ENCODE measurements at places on chromosomes 2 and 18. TPM values are rescaled to one million over a fixed set of nuclear protein-coding genes. Genes with fewer than 3 reads are reported as not detected.

DNA sequence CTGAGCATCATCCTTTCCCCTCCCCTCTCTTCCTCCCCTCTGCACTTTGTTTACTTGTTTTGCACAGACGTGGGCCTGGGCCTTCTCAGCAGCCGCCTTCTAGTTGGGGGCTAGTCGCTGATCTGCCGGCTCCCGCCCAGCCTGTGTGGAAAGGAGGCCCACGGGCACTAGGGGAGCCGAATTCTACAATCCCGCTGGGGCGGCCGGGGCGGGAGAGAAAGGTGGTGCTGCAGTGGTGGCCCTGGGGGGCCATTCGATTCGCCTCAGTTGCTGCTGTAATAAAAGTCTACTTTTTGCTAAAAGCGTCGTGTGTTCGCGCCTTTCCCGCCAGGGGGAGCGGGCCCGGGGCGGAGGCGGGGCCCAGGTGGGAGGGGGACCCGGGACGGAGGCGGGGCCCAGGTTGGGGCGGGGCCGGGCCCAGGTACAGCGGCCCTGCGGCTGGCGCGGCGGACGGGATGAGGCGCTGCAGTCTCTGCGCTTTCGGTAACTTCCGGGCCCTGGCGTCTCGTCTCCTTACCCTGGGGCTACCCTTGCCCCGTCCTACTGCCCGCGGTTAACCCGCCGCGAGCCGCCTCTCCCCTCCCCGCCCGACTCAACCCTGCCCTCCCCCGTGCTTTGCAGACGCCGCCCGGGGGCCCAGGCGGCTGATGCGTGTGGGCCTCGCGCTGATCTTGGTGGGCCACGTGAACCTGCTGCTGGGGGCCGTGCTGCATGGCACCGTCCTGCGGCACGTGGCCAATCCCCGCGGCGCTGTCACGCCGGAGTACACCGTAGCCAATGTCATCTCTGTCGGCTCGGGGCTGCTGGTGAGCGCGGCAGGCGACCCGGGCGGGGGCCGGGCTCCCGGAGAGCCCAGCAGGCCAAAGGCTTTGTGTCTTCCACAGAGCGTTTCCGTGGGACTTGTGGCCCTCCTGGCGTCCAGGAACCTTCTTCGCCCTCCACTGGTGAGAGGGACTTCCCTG is at the start of gene KRTCAP3:
Gene KRTCAP3 (plus strand): TSS at position 424 of the 962 bp plus-strand sequence. CDS start 32 bp downstream, at position 456.
- DNase-seq, result peak; percentile 37

The SLC16A14 gene
- 4.0 TPM for total RNA-seq

The UPP2 gene
- not detected for total RNA-seq

GRCh38 chr2:23221236-23221635 is 163.7 kb upstream of the KLHL29 start:
- DNase-seq, result no peak

DNA sequence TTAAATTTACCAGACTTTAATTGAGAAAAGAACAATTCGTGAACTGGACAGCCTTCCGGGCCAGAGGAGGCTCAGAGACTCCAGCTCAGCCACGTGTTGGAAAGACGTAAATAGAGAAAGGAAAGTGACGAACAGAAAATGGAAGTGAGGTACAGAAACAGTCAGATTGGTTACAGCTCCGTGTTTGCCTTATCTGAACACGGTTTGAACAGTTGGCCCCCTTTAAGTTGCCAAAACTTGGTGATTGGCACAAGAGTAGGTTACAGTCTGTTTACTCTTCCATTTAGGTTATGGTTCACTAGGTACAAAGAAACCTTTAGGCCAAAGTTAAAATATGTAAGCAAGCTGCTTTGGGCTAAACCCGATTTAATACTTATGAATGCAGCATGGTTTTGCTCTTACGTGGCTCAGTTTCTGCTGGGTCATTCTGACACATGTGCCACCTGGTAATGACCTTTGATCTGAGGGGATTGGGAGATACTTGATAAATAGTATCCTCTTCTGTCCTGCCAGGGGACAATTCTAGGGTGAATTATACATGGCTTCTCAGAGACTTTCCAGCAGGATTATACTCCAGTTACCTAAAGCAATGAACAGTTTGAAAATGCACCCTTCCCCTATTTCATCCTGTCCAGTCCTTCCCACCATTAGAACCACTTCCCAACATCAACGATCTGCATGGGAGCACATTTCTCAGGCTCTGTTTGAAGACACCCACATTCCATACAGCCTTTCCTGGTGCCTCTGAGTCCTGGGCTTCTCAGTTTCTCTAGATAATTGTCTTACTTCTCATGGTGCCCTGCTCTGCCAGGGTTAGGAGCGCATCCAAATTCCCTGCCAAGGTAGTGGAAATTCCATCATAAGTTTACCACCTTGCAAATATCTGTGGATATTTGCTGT is 65.1 kb upstream of the TGIF1 start:
- DNase-seq, result no peak

DNA sequence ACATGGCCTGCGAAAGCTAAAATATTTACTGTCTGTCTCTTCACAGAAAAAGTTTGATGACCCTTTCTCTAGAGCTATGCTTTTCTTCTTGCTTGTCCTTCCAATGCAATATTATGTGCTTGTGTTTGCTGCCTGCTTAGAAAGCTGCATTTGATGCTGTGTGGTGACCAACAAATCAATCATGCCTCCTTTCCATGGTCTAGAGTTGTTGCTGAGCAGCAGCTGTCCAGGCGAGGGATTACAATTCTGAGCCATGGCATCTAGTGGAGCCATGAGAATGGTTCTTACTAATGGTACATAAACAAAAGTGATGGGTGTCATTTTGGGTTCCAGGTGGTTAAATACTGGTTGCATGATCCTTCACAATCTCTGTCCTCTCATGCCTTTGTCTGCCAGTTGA is 1142.1 kb downstream of the DPP10 start:
- DNase-seq, result no peak

DNA sequence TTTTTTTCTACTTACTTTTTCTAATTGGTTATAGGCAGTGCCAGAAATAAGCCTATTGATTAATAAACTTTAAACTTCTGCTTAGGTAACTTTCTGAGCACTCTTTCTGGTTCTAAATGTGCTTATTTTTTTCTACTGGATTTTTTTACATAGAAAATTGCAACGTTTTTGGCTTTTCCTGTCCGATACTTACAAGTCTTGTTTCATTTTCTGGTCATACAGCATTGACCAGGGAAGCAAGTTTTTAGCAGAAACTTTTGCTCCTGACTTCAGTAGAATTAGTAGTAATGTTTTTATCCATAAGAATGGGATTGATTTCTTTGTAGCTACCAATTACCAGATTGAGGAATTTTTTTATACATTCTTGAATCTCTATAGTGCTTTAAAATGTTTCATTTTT is 36.9 kb downstream of the NCKAP5 start:
- no peak for DNase-seq

GRCh38 chr2:23502096-23502495 is 117.1 kb downstream of the KLHL29 start:
- no peak for DNase-seq

DNA sequence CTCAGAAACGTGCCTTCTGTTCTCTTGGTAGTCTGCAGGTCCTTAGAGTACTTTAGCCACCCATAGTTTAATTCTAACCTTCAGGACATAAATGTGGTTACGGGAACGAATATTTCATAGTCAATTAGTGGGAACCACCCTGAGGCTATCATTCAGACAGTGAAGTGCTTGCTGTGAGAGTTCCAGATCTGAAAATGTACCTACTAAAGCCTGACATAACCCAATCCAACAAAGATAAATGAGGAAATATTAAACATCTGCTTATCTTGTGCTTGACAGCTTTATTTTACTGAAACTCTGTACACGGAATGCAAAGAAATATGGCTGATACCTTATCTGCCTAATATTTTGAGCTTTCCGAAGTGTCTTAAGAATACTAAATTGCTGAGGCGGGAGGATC is 43.0 kb downstream of the RAB27B start:
- no peak for DNase-seq

DNA sequence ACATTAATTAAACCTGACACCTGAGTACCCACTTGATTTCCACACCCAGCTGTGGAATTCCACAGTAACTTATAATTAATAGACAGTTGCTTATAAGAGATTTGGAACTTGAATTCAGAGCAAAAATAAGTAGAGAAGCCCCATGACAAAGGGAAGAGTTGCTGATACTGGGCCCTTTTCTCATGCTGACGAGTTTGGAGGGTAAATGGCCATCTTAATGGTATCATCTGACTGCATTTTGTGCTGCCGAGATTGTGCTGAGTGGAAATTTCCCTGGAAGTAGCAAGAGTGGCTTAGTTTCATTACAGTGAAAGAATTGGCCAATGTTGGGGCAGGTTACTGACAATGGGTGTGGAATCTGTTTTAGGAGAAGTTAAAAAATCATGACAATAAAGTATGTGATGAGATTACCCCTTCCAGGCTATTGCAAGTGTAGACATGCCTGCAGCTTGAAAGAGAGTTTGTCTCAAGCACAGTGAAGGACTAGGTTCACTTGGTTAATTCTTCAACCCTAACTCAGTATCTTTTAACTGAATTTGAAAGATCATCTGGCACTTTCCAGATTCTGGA is 49.9 kb downstream of the VSNL1 start:
- DNase-seq, result no peak

DNA sequence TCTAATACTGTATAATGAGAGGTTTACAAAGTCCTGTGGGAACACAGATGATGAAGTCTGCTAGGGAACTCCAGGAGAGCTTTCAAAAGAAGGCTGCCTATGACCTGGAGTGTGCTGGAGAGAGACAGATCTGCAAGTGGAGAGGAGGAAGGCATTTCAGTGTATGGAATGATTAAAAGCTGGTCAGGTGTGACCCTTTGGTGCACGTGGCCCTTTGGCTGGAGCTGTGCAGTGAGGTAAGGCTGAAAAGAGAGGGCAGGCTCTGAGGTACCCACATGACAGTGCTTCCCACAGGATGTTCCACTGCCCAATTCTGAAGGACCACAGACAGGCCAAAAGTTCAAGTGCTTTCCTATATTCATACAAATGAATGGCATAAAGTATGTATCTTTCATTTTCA is 157.1 kb downstream of the DYM start:
- no peak for DNase-seq

- no peak for DNase-seq
These were observed 3.8 kb downstream of the ACTG2 start for GRCh38 chr2:73896362-73897239.

GRCh38 chr2:217396165-217396564 is 536.3 kb upstream of the TNP1 start:
- no peak for DNase-seq

- no peak for DNase-seq
These were observed 32.7 kb downstream of the MEX3C start for GRCh38 chr18:51164761-51165281.

- DNase-seq, result no peak
These were observed 160.9 kb upstream of the VRK2 start for GRCh38 chr2:57885742-57886141.

The FOXD4L1 gene
- total RNA-seq, result not detected

DNA sequence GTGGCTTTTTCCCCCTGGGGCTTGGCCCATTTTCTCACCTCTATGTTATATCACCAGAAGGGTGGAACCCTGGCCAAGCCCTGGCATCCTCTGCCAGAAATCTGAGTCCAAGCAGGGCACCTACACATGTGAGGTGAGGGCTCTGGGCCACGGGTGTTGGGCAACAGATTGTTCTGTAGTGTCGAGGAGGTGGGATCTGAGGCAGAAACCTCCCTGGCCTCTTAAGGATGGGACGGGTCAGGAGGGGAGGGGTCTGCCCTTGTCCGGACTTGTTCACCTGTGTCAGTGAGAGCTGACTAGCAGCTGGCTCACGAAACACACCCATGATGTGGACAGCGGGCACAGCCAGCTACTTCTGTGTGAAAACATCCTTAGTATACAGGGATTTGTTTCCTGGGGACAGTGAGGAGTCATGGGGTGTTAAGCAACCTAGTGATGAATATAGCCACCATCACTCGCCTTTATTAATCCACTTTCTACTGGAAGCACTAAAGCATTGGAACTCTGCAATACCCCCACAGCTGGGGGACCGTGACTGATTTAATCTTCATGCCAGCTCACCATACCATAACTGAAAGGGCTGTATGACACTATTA is 35.6 kb downstream of the EPAS1 start:
- DNase-seq, result peak; percentile 48

DNA sequence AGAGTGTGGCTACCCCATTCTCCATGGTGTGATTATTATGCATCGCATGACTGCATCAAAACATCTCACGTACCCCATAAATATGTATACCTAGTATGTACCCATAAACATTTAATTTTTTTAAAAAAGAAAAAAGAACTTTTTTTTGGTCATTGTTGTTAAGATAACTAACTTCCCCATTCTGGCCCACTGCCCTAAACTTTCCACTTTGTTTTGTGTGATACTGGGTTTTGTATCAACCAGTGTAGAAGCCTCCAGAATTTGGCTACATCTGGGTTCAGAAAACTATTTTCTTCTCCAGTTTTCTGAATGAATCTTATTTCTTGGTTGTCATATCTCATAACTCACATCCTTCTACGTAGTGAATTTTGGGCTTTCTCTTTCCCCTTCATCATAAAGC is 62.3 kb upstream of the NABP1 start:
- DNase-seq, result no peak
